Urinary bladder (tissue), 4 donors: ENCODE measurements at places on chromosomes 1 and 21. TPM values are rescaled to one million over a fixed set of nuclear protein-coding genes. Genes with fewer than 3 reads are reported as not detected.
A peak's percentile ranks its signal among the peaks of the same experiment; 100 is the strongest.

DNA sequence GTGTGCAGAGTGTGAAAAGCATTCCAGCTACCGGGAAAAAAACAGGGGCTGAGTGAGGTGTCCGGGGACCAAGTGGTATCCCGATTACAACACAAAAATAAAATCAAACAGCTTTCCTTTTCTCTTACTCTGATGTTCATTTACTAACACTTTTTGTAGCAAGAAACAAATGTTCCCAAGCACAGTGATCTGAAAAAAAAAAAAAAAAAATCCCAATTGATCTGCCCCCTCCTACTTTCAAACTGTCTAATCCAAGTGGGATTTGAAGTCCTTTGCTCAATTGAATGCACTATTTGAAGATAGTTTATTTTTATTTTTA, 1.3 kb downstream of the BACE2 start:
- DNase-seq: no peak

- DNase-seq: no peak
These were observed 76.5 kb downstream of the ATP1A1 start for GRCh38 chr1:116449578-116449977.

GRCh38 chr1:93031711-93032110, 47.4 kb upstream of the MTF2 start:
- no peak for DNase-seq

GRCh38 chr1:200654660-200655059, 15.0 kb downstream of the DDX59 start:
- no peak for DNase-seq

- DNase-seq: no peak
These were observed 2.0 kb upstream of the TNFSF18 start for GRCh38 chr1:173052681-173053196.

DNA sequence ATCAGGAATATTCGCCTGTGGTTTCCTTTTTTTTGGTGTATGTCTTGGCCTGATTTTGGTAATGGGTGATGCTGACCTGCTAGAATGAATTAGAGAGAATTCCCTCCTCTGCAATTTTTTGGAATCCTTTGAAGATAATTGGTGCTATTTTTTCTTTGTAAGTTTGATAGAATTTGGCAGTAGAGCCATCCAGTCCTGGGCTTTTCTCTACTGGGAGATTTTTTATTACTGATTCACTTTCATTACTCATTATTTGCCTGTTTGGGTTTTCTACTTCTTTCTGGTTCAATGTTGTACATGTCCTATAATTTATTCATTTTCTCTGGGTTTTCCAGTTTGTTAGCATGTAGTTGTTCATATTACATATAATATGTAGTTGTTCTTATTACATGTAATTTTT, 48.7 kb downstream of the NTMT2 start:
- DNase-seq: no peak

DNA sequence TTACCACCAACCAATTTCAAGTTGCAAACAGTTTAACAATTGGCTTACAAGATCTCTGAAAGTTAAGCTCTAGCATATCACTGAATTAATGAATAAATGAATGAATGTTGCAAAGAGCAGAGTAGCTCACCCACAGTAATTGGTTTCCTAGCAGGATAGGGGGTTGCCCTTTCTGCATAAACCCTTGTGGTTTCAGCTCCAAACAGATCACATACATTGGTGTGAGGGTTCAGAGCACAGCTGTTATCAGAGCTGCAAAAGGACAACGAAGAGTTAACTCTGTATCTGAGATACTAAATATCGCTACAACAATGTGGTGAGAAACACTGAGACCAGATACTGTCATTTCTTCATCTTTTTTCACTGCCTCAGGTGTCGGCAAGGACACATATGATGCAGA, 46.6 kb downstream of the NTNG1 start:
- DNase-seq: no peak

DNA sequence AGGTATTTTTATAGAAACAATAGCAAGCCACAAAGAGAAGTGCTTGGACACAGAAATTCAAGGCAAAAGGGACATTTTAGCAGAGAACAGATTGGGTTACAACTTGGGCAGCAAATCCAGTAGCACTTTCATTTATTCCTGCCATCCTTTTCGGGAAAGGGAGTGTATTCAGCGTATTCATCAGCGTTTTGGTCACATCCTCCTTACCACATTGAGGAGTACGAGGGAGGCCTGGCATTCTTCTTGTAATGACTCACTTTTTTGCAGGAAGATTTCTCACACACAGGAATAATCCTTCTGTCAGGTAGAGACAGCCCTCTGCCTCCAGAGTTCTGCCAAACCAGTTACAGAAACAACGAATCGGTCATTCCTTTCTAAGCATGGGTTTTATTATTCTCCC, 18.1 kb upstream of the FAM78B start:
- no peak for DNase-seq

GRCh38 chr1:924656-925560, 1.2 kb downstream of the SAMD11 start:
- no peak for DNase-seq

GRCh38 chr1:98398092-98398491, 263.4 kb upstream of the SNX7 start:
- no peak for DNase-seq

DNA sequence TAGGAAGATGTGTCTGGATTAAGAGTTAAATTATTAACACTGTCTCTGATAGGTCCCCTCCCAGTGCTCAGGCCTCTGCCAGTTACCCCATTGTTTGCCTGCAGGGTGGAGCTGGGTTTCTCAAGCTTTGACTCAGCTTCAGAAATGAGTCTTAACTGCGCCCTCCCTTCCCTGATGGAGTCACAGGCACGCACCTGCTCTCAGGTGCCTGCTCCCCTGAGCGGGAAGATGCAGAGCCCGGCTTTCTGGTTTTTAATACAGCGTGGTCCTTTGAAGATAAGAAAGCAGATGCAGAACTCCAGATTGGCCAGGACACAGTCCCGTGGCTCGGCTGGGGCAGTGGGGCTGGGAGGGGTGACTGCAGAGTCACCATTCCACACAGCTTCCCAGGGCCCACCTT, 3.2 kb upstream of the SPRR4 start:
- DNase-seq: no peak

- no peak for DNase-seq
These were observed 86.3 kb downstream of the VWA5B1 start for GRCh38 chr1:20376880-20377494.

DNA sequence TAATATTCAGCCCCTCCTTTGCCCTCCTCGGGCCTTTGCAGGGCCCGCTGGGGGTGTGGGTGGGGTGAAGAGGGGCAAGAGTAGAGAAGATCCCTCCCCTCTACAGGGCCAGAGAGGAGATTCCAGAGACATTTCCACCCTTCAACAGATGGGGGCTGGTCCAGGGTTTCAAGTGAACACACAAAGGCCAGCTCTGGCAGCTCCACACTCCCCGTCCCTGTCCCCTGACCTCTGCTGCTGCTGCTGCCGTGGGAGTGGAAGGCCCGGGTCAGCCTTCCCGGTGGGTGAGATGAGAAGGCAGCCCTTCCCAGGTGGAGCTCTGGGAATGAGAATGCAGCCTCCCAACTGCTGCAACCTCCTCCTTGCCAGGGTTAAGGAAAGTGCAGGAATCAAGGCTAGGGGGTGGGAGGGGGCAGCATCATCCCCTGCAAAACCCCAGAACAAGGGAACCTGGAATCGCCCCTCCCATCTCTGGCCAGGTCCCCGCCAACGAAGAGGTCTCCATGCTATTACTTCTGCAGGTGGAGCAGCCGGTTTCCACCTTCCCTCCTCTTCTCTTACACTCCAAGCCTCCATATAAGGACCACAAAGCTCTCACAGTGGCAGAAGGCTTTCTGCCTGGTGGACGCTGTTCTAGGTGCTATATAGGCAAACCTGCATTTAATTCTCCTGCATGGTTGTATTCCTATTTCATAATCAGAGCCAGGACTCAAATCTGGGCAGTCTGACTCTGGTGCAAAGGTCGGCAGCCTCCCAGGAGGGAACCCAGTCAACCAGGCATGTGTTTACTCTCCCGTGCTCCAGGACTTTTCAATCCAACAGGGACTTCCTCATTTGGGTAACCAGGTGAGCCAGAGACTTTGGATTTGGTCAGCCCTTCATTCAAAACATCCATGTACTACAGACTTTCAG, 22.9 kb upstream of the ARHGEF10L start:
- DNase-seq: no peak

DNA sequence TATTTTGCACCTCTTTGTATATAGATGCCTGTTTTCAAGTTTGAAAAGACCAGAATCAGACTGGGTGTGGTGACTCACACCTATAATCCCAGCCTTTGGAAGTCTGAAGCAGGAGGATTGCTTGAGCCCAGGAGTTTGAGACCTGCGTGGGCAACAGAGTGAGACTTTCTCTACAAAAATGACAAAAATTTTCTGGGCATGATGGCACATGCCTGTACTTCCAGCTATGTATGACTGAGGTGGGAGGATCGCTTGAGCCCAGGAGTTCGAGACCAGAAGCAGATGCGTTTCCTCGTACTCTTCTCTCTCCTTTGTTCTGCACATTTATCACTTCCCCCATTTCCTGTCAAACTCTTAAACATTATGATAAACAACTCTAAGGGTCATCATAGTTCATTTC, 310.0 kb upstream of the SNX7 start:
- DNase-seq: no peak

- DNase-seq: no peak
These were observed 118.4 kb downstream of the HIVEP3 start for GRCh38 chr1:41800311-41800829.

GRCh38 chr1:232891071-232891470, 59.3 kb upstream of the NTPCR start:
- no peak for DNase-seq

DNA sequence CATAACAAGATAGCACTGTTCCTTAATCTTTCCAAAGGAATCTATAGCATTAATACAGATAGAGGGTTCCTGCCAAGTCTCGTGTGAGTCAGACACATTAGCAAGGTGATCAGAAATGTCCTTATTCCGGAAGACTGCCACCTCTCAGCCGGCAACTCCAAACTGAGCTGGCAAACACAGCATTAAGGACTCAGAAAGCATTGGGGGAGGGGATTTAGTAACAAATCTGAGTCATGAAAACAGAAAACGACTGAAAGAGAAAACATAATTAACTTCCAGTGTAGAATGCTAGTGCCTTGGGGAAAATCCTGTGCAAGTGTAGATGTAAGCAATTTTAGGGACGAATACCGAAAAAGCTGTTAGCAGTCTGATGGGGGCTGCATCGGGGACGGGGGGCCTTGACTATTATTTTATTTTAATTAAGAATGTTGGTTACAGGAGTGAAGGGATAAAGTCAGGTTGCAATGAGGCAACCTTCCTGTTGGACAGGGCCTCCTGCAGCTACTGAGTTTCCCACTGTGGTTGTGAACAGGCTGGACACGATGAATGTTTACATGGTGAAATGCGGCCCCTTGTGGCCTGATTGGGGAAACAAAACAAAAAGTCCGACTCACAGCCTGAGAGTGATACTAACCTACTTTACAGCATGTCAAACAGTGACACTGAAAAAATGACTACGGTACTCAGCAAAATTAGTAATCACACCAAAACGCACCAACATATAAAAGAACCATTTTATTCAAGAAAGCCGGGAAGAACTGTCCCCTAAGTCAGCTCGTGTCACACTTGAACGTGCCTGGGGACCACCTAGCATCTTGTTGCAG, 20.7 kb downstream of the MIS18A start:
- DNase-seq: peak; percentile 69

DNA sequence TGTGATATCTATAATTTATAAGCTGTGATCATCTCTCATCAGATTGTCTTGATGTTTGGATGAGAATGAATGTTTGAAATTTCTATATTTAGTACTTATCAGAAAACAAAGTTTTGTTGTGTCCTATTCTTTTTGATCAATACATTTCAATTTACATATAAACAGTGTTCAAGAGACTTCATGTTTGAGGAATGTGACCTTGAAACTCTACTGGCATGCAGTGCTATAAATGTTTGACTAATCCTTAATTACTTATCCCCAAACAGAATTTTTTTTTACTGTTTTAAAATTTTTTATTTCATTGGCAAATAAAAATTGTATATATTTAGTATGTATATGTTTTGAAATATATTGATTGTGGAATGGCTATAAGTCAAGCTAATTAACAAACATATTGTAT, 1.5 kb upstream of the PRKAA2 start:
- DNase-seq: no peak

DNA sequence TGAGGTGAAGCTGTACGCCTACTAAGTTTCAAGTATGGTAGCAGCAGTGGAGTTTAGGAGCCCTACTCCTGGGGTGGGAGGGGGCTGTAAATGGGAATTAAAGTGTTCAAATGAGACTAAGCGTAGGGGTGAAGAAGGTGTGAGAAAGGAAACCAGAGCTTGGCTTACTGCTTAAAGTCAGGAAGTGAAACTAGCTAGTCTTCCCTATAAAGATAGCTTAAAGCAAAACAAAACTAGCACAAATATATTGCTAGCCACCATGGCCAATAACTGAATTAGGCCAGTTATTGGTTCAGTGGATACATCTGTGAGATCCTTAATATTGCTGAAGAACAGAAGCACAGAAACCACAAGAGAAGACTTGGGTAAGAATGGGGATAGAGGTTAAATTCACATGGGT, 492.2 kb upstream of the PKN2 start:
- no peak for DNase-seq

GRCh38 chr21:45923146-45923545, 58.4 kb upstream of the COL6A1 start:
- peak; percentile 39 for DNase-seq

GRCh38 chr1:16324456-16324890, 27.8 kb downstream of the FBXO42 start:
- no peak for DNase-seq

DNA sequence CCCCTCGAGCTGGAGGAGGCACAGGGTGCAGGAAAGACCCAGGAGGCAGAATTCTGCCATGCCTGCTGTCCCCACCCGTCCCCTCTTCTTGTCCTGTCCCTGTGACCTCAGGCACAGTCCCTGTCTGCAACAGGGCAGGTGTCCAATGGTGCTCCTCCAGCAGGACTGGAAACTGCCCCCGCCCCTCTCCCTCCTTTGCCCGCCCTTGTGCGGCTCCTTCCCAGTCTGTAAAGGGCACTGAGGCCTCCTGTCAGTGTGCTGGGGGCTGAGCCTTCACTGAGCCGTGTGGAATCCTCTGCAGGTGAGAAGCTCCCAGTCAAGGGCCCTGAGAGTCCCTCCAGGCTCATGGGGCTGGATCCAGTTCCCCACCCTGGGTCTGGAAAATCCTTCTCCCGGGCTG, 28.9 kb downstream of the PRDM16 start:
- no peak for DNase-seq

CELF3 gene
- 0.47 TPM for polyA plus RNA-seq

FAM229A gene
- 7.3 TPM for polyA plus RNA-seq

OR10Z1 gene
- not detected for polyA plus RNA-seq

KCNQ4 gene
- 13.1 TPM for polyA plus RNA-seq

HES3 gene
- polyA plus RNA-seq: not detected

STPG1 gene
- polyA plus RNA-seq: 4.6 TPM

OR2T2 gene
- polyA plus RNA-seq: not detected

GSTM4 gene
- polyA plus RNA-seq: 58.2 TPM

PAX7 gene
- not detected for polyA plus RNA-seq

DMBX1 gene
- polyA plus RNA-seq: not detected

OR2L5 gene
- not detected for polyA plus RNA-seq

PWP2 gene
- 8.6 TPM for polyA plus RNA-seq

CNR2 gene
- not detected for polyA plus RNA-seq

GPR157 gene
- polyA plus RNA-seq: 2.7 TPM

AMPD1 gene
- not detected for polyA plus RNA-seq
